ENCODE measurements at places on chromosomes 7 and 10.

DNA sequence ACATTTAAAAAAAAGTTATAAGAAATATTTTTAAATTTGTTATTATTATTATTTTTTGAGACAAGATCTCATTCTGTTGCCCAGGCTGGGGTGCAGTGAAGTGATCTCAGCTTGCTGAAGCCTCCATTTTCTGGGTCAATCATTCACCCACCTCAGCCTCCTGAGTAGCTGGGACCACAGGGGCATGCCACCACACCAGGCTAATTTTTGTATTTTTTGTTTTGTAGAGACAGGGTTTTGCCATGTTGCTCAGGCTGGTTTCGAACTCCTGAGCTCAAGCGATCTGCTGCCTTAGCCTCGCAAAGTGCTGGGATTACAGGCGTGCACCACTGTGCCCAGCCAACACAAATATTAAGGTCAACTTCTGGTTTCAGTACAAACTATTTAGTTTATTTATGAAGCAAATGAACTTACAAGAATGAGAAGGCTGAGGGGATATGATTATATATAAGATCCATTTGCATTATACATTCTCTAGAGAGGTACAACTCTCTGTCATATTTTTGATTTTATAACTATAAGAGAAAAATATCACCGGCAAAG lies 45.9 kb upstream of the FAM133B start:
- DNase-seq, result no peak

- DNase-seq, result no peak
Observed at GRCh38 chr7:37052705-37053104, 328.4 kb upstream of the AOAH start.

DNA sequence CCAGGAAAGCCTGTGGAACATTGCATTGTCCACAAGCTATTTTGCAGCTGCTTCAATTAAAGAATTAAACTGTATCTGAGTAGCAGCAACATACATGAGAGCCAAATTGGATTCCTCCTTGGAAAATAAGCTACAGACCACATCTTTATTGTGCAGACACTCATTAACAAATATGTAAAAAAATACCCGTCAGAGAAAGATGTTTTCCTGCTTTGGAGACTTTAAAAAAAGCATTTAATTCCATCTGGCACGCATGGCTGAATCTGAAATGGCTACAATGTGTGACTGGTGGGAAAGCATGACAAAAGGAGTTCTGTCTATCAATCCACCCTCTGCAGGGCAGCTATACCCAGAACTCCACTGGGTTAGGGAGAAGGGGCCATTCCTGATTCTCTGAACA lies 73.1 kb upstream of the HPS1 start:
- no peak for DNase-seq

GRCh38 chr7:99098824-99099498 lies 44.9 kb downstream of the SMURF1 start:
- no peak for DNase-seq

GRCh38 chr7:128307061-128307460 lies 36.6 kb downstream of the RBM28 start:
- DNase-seq, result no peak

GRCh38 chr10:43035800-43036199 lies 41.1 kb upstream of the RET start:
- no peak for DNase-seq
